ENCODE measurements at places on chromosomes 7 and 10. TPM values are rescaled to one million over a fixed set of nuclear protein-coding genes. Genes with fewer than 3 reads are reported as not detected.

- no peak for DNase-seq
These were observed 15.7 kb downstream of the LRRTM3 start for GRCh38 chr10:66941491-66941890.

DNA sequence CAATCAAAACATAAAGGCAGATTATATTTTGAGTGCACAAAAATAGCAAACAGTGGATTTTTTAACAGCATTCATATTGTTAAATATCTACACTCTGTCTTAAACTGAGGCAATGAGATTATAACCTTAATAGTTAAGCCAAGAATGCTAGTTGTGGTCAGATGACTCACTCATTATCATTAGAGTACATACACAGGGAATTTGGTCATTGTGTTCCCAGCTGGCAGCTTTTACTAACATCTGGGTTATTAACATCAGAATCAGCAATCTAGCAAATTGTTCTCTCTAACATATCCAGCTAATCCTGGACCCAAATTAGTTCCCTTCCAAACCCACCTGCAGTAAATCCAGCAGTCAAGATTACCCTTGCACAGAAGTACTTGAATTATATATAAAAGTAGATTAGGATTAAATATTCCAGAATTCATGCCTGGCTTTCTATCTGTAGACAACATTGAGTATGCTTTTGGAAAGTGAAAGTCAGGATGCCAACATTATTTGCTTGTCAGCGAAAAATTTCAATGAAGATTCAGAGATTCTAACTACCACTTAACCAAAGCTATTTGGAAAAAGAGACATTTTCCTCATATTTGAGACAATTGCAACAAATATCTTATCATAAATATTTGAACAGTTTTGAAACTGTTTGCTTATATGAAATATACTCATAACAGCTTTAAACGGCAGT is 1035.6 kb upstream of the PHF14 start:
- no peak for DNase-seq

DNA sequence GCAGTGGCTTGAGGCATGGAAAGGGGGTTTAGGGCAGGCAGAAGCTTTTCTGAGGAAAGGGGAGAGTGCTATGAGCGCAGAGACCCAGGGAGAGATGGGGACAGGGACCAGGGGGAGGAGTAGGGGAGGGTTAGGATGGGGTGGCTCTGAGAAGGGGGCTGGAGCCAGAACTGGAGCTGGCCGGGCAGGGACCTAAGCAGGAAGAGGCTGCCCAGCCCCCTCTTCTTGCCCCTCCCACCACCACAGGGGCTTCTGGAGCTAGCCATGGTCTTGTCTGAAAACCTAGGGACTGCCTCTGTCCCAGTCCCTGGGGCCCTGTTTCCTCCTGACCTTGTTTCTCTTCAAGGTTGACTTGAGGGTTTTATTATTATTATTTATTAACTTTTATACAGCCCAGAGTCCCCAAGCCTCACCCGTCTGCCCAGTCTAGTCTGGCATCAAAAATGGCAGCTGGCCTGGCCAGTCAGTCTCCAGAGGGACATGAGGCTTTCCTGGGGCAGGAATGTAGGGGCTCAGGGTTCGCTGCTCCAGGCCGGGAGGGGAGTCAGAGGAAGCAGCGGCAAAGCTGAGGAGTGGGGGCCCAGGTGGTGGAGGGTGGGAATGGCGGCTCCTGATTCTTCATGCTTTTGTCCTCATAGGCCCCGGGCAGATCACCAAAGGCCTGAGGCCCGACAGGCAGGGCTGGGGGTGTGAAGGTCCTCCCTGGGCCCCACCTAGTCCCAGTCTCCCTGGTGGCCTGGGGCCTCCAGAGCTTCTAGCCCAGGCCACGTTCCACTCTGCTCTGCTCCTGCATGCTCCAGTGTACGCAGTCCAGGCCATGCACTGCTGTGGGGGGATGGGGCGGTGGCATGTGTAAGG is 5.7 kb downstream of the TRIM8 start:
- no peak for DNase-seq

Gene DNAH11
- polyA plus RNA-seq: not detected

DNA sequence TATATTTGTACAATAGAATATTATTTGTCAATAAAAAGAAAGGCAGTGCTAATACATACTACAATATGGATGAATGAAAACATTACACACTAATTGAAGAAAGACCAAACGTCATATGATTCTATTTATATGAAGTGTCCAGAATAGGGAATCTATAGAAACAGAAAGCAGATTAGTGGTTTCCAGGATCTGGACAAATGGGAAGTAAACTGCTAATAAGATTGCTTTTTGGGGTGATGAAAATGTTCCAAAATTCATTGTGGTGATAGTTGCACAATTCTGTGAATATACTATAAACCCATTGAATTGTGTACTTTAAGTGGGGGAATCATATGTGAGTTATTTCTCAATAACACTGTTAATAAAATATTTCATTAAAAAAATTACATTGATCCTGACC is 78.2 kb upstream of the IFRD1 start:
- no peak for DNase-seq
